ENCODE measurements at places on chromosomes 12 and 14.

- DNase-seq = no peak
These were observed 14.8 kb upstream of the RIC8B start for GRCh38 chr12:106759526-106760183.

DNA sequence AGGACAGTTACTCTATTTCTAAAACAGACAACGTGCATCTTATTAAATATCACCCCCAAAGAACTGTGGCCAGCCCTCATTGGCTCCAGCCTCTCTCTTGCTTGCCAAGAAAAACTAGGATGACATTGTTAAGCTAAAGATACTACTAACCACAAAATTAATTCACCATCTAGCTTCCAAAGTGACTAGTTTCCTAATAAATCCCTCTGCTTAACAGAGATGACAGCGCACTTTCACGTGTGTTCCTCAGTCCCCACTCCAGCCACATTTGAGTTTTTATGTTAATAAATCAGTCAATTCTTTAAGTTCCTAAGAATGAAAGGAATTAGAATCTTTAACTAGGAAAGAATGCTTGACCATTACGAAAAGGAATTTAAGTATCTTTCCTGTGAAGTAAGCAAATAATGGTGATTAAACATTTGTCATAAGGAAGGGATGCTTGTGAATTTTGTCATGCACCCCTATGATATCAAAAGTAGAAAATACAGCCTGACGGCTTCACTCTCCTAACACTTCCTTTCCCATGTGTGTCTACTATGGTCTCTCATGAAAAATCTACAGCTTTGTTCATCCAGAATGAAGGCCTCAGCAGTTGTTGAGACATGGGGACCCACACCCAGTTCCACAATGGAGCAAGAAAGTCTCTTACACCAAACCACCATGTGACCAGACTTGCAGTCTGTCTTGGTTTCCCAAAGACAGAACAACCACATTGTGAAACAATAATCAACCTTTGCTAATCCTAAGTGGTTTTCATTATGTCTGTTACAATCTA, 8.1 kb downstream of the CORO1C start:
- no peak for DNase-seq

- DNase-seq = no peak
These were observed 202.0 kb downstream of the BCAT1 start for GRCh38 chr12:24746864-24747263.

DNA sequence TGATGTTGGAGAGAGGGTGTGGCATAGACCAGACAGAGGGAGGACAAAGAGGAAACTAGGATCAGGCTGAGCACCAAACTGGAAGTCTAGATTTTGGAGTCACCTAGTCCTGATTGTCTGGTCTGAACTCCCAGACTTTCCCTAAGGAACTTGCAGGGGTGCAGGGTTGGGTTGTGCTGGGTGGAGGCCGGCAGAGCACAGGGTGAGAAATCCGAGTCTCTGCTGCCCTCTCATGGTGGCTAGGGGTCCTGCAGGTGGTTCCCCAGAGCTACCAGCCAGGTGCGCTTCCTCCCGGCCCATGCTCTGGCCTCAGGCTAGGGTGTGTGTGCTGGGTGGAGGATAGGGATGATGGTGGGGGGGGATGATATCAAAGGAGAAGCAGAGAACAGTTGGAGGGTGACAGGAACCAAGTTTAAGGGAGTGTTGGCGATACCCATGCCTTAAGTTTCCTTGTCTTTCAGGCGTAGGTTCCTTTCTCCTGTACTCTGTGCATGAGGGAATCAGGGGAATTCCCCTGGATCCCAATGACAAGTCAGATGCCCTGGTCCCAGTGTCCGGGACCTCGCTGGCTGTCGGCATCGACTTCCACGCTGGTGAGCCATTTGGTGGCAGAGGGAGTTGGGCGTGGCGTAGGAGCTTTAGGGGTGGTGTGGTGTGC, 33.5 kb upstream of the NXPH4 start:
- peak; percentile 67 for DNase-seq

DNA sequence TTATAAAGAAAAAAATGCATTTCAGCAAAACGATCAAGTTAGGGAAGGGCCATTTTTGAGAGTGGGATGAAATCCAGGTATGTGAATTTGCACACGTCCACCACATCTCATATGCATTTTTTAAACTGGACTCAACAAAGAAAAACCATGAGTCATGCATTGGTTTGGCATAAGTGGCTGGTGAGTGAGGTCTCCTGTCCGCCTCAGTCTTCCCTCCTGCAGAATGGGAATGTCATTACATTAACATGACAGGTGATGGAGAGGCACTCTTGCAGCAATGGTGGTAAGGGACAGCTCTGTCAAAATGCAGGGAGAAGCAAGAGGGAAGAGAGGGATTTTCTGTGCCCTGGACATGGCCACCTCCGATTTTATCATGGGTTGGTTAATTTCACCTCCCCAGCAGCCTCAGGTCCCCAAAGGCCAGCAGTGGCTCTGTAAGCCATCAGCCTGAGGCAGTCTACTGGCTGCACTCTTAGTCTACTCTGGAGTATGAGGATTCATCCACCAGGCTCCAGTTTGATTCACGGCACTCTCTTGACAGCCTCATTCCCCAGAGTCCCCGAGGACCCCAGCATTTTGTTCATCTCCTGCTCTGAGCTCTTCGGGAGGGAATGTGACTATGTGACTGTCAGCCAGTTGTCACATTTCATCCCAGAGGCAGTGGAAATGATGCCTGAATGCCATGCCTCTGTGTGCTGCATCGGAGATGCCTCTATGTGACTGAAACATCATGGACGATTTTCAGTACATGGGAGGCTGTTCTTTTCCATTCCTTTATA, 17.1 kb upstream of the PWP1 start:
- DNase-seq = no peak

Measured in stimulated activated CD8-positive, alpha-beta memory T cell treated with anti-CD3 and anti-CD28 coated beads, Interleukin-7, amount 100 ng/mL, for 24 hours (primary cell).